ENCODE measurements at places on chromosomes 3 and 15.

DNA sequence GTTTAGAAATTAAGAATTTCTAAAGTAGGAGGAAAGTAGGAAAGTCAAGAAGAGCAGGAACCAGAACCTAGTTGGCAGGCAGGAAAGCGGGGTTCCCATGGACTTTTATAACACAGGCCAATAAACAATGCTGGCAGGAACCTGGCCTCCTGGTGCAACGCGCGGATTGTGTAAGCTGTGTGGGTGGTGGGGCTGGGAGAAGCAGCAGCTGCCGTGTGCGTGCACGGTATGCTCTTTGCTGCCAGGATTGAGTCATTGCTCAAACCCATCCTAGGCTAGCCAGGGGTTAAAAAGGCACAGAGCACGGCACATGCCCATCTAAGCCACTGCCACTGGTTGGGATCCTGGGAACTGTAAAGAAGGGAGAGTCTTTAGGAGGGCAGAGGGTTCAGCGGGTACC is 209.9 kb upstream of the RGMA start:
- DNase-seq: no peak

GRCh38 chr15:56736881-56737707 is 3.8 kb upstream of the ZNF280D start:
- DNase-seq: no peak

GRCh38 chr3:61882253-61882652 is 320.9 kb downstream of the PTPRG start:
- no peak for DNase-seq

GRCh38 chr3:10816019-10816862 is at the start of gene SLC6A11:
TSS of gene SLC6A11 (plus strand) at chr3:10816228. CDS start at chr3:10816266, 38 bp downstream.
- no peak for DNase-seq

- DNase-seq: no peak
Observed at GRCh38 chr3:81476692-81477091, 284.8 kb downstream of the GBE1 start.

- peak; percentile 26 for DNase-seq
Observed at GRCh38 chr15:40272485-40273056, 10.3 kb downstream of the ANKRD63 start.

DNA sequence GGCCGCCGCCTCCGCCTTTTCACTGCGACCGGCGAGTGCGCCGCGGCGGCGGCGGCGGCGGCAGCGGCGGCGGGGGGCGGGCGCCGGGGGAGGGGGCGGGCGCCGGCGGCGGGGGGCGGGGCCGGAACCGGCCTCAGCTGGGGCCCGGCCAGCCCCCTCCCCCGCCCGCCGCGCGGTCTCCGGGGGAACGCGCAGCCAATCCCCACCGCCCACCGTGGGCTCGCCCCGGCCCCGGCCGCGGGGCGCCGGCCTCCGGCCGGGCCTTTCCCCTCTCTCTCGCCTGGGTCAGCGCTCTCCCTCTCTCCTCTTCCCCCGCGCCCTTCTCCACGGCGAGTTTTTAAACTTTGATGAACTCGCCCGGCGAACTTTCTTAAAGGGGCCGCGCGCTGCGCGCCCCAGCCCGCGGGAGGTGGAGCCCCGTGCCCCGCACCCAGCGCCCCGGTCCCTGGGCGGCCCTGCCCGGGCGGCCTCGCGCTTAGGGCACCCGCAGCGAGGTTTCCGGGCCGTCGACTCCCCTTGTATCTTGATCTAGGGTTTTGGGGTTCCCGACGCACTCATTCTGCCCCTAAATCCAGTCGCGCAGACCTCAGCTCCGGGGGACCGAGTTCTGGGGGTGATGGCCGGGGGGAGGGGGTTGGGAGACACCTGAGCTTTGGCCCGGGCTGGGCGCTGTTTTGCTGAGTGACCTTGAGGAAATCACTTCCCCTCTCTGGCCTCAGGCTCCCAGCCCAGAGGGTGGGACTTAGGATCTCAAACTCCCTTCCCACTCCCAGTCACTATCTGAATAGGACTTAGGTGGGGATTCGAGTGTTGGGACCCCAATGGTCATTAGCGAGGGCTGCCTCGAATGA is at the start of gene RBPMS2:
Gene RBPMS2, minus strand, starts transcription at position 39 of the 851 bp plus-strand sequence. CDS start 270 bp downstream, outside the sequence.
- peak; percentile 13 for DNase-seq

- DNase-seq: no peak
Observed at GRCh38 chr3:159910991-159911663, 77.5 kb upstream of the IL12A start.

- DNase-seq: no peak
Observed at GRCh38 chr15:75659928-75660645, 12.4 kb downstream of the SNX33 start.

DNA sequence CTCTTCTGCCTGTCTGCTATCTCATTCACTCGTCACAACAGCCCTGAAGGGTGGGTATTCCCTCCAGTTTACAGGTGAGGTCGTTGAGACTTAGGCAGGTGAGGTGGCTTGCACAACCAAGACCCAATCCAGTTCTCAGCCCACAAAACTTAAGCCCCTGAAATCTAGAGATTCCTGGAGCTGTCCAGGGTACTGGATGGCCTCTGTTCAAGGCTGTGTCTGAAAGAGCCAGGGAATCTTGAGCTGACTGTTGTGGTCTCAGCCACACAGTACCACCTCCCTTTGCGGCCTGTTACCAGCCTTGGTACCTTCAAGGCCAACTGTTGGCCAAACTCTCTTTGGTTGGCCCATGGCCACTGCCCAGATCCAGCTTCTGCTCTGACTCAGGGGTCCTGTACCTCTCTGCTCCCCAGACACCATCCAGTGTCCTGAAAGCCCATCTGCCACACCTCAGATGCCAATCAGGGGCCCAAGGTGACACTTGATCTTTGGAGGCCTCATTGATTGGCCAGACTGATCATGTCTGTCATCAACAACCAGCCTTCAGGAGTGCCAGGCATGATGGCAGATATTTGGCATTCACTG is 10.9 kb upstream of the FAM107A start:
- no peak for DNase-seq

DNA sequence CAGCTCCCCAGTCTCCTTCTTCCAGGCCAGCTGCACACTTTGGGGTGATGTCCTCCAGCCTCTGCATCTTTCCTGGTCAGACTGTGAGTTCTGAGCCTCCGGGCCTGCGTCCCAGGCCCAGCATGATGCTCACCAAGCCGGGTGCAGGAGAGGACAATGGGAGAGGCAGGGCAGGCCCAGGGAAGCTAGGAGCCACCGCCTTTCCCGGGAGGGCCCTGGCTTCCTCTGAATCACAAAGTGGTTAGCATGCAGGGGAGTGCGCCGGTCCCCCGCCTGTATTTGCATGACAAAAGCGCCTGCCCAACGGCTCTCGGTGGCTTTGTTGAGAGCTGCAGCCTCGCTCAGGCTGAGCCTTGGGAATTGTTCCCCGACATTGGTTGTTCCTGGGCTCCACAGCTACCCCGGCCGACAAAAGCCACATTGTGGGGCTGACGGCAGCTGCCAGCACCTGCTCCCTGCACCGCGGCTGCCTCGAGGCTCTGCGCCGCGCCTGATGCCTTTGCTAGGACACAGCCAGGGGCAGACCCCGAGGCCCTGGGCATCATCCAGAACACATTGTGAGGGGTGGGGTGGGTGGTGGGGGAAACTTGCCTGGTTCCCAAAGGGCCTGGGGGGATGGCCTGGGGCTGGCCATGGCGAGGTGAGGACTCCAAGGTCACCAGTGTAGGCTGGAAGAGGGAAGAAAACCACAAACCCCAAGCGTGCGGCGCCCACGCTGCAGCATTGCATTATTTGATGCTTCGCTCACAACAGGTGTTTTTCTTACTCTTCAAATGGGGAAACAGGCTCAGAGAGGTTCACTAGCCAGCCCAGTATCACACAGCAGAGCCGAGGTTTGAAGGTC is 20.0 kb upstream of the KLF13 start:
- no peak for DNase-seq

- no peak for DNase-seq
Observed at GRCh38 chr3:128217702-128218547, 64.6 kb downstream of the EEFSEC start.

DNA sequence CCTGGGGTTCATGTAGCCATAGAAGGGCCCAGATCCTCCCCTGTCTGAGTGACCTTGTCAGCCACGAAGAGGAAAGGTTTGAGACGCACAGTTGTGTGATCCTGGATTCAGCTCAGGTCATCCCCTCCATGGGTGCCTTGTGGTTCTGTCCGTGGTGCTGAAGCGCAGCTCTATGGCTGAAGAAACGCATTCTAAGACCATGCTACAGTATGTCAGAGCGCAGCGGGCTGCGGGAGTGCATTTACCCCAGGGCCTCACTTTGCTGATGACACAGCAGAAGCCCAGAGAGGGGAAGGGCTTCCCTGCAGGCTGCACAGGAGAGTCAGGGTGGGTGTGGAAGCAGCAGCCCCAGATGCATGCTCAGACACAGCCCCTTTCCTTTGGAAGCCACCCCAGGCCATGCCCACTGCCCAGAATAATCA is 68.8 kb upstream of the IQSEC1 start:
- DNase-seq: peak; percentile 19

- DNase-seq: no peak
Observed at GRCh38 chr15:91925794-91926193, 72.3 kb downstream of the SLCO3A1 start.

GRCh38 chr3:165502707-165503106 is 306.5 kb upstream of the SLITRK3 start:
- DNase-seq: no peak

DNA sequence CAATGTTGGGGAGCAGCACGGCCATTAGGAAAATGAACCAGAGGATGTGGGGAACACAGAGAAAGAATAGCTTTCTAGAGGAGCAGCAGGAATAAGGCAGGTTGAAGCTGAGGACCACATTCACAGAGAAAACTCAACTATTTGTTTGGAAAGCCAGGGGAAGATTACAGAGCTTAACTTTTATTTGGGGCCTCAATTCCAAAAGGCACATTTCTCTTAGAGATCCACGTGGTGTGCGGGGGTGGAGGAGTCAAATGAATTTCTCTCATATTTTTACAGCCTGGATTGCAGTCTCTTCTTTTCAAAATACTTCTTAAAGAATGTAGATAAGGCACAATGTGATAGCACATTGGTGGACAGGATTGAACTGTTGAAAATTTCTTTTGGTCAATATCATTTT is 253.7 kb downstream of the ROBO1 start:
- DNase-seq: no peak

DNA sequence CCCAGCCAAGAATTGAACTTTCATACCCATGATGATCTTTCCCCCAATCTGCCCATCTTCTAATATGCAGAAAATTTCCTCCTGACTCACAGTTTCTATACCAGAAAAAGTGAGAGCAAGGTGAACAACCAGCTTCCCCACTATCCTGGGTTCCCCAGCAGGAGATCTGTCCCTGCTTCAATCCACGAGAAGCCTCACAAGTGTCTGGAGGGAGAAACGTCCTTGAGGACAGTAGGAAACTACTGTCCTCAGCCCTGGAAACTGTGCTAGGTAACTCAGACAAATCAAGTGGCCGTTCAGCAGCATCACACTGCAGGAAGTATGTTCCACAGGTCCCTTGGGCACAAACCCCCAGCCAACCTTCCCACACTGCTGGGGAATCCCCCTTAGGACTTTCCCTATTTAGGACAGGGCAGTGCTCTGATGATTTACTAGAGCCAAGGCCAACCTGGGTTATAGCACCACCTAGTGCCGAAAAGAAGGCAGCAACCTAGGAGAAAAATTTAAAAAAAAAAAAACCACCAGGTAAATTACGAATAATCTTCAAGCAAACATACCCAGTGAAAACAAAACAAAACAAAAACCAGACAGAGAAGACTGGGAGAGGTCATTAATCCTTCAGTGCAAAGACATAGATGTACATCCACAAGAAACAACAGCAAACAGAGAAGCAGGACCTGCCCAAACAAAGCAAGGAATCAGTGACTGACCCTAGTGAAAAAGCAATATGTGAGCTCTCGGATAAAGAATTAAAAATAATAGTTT is 36.0 kb downstream of the MORC1 start:
- DNase-seq: peak; percentile 23

DNA sequence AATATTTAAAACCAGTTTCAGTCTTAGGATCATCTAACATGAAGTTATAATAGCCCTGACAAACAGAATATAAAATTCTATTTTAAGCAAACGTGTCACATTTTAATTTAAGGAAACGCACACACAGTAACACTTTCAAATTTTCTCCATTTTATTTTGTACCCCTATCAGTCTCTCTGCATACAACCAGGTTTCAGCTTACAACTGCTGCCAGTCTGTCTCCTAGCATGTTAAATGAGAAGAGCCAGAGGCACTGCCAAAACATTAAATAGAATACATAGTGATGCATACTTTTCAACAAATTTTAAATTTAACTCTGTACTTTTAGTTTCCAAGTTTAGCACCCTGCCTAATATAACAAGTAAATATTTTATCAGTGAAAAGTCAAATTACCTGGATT is 60.8 kb downstream of the UACA start:
- no peak for DNase-seq

- DNase-seq: no peak
Observed at GRCh38 chr3:131704098-131704497, 201.3 kb upstream of the MRPL3 start.

GRCh38 chr15:101841656-101842055 is 29.7 kb downstream of the OR4F15 start:
- no peak for DNase-seq

- DNase-seq: no peak
Observed at GRCh38 chr3:35322070-35322469, 317.3 kb upstream of the ARPP21 start.

GRCh38 chr15:78012643-78013077 is 64.9 kb downstream of the TBC1D2B start:
- no peak for DNase-seq

DNA sequence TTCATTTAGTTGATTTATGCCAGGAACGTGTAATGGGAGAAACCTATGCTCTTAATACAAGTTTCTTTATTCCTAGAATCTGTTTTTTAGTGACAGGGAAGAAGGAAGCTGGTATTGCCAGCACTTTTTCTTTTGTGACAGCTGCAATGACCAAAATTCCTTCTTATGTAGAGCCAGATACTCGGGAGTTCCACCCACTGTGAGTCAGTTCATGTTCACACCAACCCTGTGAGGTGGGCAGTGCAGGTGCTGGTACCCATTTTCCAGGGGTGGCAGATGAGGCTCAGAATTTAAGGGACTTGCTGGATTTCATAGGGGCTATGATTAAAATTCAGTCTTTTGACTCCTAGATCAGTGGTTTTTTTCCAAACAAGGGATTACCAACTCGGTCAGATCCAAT is 34.7 kb downstream of the OXNAD1 start:
- no peak for DNase-seq

DNA sequence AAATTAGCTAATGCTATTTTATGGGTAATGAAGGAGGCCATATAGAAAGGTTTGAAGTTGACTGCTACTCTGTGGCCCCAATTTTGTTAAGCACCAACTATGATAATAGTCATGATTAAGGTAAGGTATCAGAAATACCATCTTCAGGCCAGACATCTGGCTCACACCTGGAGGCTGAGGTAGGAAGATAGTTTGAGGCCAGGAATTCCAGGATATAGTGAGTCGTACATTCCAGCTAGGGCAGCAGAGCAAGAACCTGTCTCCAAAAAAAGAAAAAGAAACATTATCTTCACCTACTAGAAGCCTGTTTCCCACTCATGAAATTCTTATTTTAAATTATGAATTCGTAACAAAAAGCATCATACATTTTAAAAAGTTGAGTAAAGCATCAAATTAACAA is 64.4 kb downstream of the LRRC28 start:
- DNase-seq: no peak

DNA sequence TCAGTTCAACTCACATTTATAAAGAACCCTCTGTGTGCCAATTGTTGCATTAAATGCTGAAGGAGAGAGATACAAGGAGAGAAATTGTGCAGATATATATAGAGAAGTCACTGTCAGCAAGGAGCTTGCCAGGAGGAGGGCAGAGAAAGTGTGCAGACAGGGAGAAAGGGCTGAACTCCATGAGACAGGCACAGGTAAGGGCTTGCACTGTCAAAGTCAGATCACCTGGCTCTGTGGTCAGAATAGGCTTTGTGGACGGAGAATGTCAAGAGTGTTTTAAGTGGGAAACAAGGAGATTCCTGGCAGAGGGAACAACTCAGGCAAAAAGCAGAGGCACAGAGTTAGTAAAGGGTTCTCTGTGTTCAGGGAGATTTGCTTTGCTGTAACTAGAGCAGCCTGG is 303.0 kb upstream of the TPRG1 start:
- no peak for DNase-seq
